ENCODE measurements at places on chromosomes 2 and 18. TPM values are rescaled to one million over a fixed set of nuclear protein-coding genes. Genes with fewer than 3 reads are reported as not detected.

DNA sequence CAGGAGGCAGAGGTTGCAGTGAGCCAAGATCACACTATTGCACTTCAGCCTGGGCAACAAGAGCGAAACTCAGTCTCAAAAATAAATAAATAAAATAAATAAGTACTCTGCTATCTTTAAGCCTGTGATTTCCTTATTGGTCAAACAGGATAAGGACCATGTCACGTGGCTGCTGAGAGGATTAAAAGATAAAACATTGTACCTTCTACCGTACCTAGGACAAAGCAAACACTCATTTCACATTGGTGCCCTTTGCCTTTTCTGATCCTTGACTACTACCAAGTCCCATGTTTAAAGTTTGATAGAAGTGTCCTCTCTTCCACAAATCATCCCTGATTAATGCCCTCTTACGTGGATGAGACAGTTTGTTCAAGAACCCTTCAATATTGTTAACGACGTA is 120.2 kb upstream of the TFCP2L1 start:
- H3K4me3 ChIP-seq = no peak overlapping the region
- no peak overlapping the region for H3K27ac ChIP-seq
- H3K36me3 ChIP-seq = peaks cover 7% of the 10 kb centered on the region
- no peaks in the 10 kb centered on the region for H3K27me3 ChIP-seq
- no peaks in the 10 kb centered on the region for H3K4me1 ChIP-seq

- DNase-seq = no peak
- H3K4me3 ChIP-seq = no peak overlapping the region
- H3K4me1 ChIP-seq = no peaks in the 10 kb centered on the region
- H3K27me3 ChIP-seq = no peaks in the 10 kb centered on the region
These were observed 404.0 kb downstream of the TMEM182 start for GRCh38 chr2:103165836-103166235.

DNA sequence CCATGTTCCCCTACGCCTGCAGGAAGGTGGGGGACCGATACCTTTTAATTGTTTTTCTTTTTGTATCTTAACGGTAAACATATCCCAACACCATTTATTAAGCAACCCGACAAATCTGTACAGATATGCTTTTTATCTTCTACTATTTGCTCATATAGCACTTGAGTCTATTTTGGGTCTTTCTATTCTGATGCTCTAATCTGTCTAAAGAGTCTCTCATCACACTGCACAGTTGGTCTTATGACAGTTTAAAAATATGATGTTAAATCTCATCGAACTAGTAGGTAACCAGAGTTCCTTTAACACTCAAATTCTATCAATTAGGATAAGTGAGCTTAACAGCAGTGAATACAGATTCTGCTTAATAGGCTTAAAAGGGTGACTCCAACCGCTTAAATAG is 111.6 kb downstream of the SOCS6 start:
- no peak overlapping the region for H3K4me3 ChIP-seq
- no peak for DNase-seq
- H3K4me1 ChIP-seq = no peaks in the 10 kb centered on the region
- no peak overlapping the region for H3K27ac ChIP-seq

The CKAP2L gene
- 0.08 TPM for polyA plus RNA-seq

GRCh38 chr2:221807706-221808105 is 235.6 kb upstream of the EPHA4 start:
- no peak for DNase-seq
- H3K4me3 ChIP-seq = no peak overlapping the region
- H3K4me1 ChIP-seq = no peaks in the 10 kb centered on the region
- H3K36me3 ChIP-seq = no peaks in the 10 kb centered on the region
- no peaks in the 10 kb centered on the region for H3K27me3 ChIP-seq

The DLGAP1 gene
- polyA plus RNA-seq = 0.75 TPM

DNA sequence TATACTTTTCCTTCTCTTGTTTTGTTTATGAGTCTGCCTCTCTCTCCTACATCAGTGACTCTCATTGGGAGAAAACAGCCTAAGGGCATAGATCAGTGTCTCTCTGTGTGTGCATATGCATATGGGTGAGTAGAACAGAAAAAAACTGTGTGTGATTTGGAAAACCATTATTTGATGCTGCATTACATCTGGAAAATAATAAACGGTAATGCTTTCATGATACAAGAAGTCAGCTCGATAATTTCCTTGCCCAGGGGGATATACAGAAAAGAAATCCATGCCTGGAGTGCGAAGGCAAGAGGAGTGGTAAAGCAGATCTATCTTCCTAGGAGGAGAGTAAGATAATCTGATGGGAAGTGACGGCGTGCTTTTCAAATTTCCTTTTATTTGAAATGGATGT is 221.5 kb upstream of the LYPD1 start:
- H3K4me1 ChIP-seq = no peaks in the 10 kb centered on the region
- H3K27me3 ChIP-seq = no peaks in the 10 kb centered on the region
- no peaks in the 10 kb centered on the region for H3K36me3 ChIP-seq
- DNase-seq = no peak

- no peak for DNase-seq
- H3K27ac ChIP-seq = no peak overlapping the region
These were observed 43.7 kb downstream of the SMC6 start for GRCh38 chr2:17709897-17710296.

GRCh38 chr2:112880091-112880531 is 30.9 kb upstream of the IL37 start:
- no peaks in the 10 kb centered on the region for H3K27me3 ChIP-seq
- no peaks in the 10 kb centered on the region for H3K36me3 ChIP-seq
- no peaks in the 10 kb centered on the region for H3K4me1 ChIP-seq
- no peak overlapping the region for H3K4me3 ChIP-seq
- no peak overlapping the region for H3K27ac ChIP-seq

All from aorta (tissue), 5 donors.